ENCODE measurements at places on chromosomes 16 and 17.

GRCh38 chr16:2148714-2149629 lies 547 bp downstream of the RAB26 start:
- DNase-seq: peak; percentile 48

DNA sequence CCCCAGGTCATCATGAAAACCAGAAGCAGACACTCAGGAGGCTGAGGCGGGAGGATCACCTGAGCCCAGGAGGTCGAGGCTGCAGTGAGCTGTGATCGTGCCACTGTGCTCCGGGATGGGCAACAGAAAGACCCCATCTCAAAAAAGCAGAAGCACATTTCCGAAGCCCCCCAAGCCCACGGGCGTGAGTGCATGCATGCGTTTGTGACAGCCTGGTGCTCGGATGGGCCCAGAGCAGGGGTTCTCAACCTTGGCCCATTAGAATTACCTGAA lies 19.1 kb downstream of the TMC6 start:
- no peak for DNase-seq

DNA sequence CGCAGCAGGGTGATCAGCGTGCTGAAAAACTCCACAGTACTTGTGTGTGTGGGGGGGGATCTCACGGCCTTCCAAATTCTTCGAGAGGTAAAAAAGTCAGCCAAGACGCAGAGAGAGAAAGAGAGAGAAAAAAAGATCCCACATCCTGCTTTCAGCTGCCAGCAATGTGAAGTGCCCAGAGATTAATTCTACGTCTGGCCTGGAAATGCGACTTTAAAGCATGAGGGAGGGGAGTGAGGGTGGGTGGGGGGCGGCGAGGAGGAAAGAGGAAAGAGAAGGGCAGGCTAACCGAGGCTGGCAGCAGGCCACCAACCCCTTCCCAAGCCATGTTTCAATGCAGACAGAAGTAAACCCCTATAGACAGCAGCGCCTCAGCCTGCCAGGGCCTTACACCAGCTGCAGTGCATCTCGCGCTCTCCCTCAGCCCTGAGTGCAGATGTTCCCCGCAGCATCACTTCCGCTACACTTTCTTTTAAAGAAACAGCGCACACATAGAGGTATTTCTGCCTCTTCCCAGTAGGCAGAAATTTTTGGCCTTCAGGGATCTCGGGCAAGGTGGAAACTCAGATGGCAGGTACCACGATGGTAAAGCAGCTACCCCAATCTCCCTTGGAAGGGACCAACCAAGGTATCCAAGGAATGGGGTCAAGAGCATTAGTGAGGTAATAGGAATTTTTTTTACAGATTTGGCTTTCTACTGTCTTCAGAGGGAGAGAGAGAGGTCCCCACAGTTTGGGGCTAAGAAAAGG lies 87.8 kb downstream of the SMG6 start:
- no peak for DNase-seq

- no peak for DNase-seq
Measured at GRCh38 chr17:10797476-10798328, 6.2 kb downstream of the TMEM238L start.

- no peak for DNase-seq
Measured at GRCh38 chr17:8867361-8867981, at the start of gene PIK3R6. PIK3R6 (minus strand) TSS chr17:8867674; CDS start chr17:8849794, 17,880 bp downstream.

DNA sequence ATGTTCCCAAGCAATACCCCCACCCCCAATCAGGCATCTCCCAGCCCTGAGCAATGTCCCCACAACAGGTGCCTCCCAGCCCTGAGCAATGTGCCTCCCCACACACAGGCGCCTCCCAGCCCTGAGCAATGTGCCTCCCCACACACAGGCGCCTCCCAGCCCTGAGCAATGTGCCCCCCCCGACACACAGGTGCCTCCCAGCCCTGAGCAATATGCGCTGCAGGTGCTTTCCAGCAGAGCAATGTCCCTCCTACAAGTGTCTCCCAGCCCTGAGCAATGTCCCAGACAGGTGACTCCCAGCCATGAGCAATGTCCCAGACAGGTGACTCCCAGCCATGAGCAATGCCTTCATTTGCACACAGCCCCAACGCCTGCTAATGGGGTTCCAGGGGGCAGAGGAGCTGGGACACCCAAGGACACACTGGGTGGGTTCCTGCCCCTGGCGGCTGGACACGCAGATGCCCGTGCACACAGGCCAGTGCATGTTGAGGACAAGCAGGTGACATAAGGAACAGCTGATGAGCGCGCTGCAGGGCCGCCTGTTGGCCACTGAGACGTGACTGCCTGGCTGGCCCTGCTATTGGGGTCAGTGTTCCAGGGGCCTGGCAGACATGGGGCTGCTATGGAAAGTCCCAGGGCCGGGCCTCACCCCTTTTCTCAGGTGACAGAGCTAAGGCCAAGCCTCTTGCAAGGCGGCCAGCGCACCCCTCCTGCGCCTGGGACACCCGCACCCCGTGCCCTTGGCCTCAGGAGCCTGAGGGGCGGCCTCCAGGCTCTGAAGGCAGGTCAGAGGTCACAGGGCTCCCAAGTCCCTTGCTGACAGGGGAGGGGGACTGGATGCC lies 26.9 kb upstream of the PABPN1L start:
- no peak for DNase-seq

DNA sequence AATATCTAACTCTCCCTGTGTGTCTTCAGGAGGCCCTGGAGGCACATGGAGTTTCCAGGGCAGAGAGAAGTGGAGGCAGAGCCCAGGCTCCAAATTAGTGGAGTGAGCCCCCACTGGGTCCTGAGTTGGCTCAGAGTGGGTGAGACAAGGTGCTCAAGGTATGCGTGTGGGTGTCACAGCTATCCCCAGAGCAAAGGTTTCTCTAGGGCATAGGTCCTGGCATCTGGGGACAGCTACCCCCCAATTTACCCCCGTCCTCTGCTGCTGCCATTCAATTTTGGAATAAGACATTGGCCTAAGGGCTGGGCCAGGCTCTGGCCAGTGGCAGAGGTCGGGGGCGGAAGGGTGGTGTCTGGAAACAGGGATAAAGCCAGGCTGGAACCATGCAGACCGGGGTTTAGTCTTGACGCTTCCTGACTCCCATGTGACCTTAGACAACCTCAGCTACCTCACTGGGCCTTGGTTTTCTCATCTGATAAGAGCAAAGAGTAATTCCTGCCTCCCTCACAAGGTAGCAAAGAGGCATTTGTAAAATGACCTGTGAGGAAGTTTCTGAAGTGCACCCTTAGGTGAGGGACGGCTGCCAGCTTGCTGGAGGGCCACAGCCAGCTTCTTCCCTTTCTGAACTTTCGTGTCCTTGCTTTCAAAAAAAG lies 78.2 kb upstream of the TMEM97 start:
- no peak for DNase-seq

DNA sequence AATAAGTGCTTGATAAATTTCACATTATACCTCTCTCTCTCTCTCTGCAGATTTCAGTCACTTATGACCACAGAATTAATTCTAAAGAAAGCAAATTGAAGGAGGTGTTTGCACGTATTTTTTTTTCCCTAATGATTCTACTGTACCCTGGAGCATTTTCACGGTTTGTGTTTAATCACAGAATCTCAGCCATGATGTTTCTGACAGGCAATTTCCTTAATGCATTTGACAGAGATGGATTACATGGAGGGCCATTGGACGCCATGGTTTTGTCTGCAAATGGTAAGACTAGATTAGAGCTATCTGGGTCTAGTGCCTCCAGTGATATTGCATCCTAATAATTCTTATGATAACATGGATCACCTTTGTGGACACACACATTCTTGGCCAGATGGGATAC lies 147.5 kb upstream of the RBFOX1 start:
- DNase-seq: no peak

DNA sequence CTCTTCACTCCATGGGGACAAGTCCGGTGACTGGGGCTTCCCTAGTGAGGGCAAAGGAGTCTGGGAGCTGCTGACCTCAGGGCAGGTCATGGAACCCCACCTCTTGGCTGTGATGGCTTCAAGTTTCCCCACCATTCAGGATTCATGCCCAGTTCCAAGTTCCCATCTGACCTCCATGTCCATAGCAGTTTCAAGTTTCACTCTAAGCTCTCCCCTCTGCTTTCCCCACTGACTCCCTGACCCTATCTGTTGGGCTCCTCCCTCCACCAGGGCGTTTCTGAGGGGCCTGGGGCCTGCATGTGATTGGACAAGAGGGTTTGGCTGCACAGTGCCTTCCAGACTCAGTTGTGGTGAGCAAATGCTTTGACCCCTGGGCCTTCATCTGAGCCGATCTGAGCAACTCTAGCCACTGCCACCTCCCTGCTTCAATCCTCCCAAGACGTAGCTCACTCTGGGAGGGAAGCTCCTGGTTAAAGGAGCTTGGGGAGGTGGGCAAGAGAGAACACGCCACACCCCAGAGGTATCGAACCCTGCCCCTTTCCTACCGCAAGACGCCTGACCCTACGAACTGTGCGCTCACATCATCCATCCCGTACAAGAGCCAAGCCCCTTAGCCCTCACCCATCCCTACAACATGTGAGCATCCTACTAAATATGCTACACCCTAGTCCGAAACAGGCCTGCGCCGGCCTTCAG lies 8.3 kb downstream of the ZNF629 start:
- DNase-seq: no peak

DNA sequence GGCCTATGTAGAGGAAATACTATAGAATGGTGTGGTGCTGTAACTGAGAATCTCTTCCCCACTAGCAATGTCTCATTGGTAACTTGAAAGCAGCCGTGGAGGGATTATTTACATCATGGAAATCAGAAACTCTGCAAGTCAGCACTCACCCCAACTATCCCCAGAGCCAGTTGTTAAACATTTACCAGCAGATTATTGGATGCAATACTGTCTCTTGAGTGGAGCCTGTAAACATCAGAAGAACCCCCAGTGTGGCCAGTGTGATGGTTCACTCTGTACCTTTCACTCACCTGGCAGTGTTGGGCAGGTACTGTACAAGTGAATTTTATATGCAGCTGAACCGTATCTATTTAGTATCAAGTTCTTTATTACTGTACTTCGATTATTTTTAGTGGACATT lies 299.8 kb upstream of the SALL1 start:
- DNase-seq: no peak

GRCh38 chr17:31364012-31364411 lies 27.5 kb upstream of the RAB11FIP4 start:
- no peak for DNase-seq

DNA sequence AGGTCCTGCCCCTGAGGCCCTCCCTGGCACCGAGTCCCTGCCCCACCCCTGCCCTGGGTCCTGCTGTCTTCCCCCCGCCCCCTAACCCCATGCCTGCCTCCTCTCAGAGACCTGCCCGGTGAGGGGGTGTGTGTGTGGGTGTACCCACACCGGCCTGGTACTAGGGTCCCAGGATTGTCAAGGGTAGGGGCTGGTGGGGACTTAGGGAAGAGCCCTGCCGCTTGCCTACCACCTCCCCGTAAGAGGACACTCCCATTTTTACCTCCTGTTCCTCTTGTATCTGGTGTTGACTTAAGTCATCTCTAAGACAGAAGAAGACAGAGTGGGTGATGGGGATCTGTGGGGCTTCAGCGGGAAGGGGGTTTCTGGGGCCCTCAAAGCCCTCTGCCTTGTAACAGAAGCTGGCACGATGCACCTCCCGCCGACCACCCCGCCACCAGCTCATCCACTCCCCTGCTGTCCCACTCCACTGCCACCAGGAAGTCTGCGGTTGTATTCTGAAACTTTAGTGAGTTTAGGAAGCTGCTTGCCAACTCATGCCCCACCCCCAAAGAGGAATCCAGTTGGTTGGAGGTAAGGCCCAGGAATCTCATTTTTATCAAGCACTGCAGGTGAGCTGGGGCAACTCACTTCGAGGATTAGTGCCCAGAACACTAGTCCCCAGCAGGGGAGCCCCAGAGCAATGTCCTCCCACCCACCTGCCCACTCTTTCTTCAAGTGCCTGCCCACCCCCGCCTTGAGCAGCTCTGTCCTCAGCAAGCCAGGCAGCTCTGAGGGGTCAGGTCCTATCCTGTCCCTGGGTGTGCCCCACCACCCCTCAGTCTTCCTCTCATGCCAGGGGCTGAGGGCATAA lies 5.6 kb downstream of the SPATA32 start:
- no peak for DNase-seq

- DNase-seq: no peak
Measured at GRCh38 chr16:85982563-85982939, 83.6 kb downstream of the IRF8 start.

DNA sequence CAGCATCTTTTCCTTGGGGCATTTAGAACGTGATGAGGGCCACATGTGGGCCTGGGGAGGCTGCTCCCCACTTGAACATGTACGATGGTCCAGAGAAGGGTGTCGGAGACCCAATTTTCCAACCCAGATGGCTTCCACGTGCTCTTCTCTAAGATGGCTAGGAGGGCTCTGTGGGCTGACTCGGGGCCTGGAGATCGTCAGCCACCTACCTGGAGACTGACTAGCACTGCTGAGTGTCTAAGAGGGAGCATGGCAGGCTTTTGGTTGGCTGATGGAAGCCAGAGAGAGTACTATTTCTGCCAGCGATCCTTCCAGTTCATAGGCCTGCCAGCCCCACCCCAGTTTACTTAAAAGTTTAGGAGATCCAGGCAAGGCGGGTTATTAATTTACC lies 60.2 kb upstream of the CLEC18A start:
- DNase-seq: no peak

DNA sequence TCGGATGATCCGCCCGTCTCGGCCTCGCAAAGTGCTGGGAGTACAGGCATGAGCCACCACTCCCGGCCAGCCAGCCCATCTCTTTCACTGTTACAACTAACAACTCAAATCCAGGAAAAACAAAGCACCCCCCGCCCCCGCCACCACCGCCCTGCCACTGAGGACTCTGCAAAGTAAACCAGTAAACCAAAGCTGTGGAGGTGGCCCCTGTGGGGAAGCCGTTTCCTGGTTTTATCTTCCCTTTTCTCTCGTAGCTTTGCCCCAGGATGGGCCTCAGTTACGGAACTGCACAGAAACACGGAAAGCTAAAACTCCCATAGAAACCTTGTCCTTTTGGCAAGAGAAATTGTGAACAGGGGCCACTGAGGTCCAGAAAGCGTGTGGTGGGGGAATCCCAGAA lies 17.5 kb downstream of the CHMP6 start:
- no peak for DNase-seq

- no peak for DNase-seq
Measured at GRCh38 chr16:53904533-53904932, 200.6 kb downstream of the FTO start.

- DNase-seq: no peak
Measured at GRCh38 chr16:88370365-88370764, 12.4 kb upstream of the ZNF469 start.

DNA sequence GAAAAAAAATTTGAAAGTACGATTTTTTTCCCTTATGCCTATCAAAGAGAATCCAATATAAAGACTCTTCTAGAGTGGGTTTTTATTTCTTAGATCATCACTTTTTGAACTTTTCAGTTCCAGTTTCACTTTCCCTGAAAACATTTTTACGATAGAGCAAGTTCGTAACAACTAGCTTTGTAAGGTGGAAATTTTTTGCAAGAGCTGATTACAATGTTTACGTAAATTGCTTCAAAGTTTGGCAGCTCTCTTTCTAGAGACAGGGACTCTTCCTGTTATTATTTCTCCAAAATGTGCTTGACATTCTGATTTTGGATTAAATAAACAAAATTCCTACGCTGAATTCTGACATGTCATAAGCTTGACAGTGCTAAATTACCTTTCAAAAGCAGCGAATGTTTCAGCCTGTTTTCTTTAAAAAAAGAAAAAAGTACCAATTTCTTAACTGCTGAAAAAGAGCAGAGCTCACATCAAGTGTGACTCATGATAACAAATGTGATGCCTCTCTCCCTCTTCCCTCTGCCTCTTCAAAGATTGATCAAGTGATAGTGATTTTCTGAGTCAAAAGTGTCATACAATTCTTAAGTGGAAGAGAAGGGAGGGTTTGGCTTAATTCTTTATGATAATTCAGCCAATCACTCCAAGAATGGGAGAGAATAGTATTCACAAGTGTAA lies 175.2 kb downstream of the KCNJ2 start:
- no peak for DNase-seq

GRCh38 chr17:73669771-73670170 lies 25.5 kb upstream of the SDK2 start:
- no peak for DNase-seq

GRCh38 chr16:73113336-73113735 lies 65.4 kb upstream of the ZFHX3 start:
- no peak for DNase-seq

Data from RKO (cell line).